ENCODE measurements at places on chromosomes 3 and 15.

GRCh38 chr3:10279384-10280176 is 13.2 kb downstream of the GHRL start:
- DNase-seq: no peak

DNA sequence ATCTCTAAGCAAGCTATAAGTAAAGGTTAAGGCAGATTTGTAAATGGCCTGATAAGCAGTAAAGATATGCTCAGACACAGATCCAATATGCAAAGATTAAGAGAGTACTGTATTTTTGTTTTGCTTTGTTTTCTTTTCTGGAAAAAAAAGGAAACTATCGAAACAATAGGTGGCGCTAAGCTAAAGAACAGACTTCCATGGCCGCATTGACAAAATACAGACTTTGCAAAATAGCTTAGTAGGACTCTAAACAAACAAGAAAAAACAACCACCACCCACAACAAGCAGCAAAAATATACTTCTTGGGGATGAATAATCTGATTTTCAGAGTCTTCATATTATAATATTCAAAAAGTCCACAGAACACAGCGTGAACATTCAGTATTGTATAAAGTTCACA is 758.4 kb upstream of the ROBO1 start:
- no peak for DNase-seq

DNA sequence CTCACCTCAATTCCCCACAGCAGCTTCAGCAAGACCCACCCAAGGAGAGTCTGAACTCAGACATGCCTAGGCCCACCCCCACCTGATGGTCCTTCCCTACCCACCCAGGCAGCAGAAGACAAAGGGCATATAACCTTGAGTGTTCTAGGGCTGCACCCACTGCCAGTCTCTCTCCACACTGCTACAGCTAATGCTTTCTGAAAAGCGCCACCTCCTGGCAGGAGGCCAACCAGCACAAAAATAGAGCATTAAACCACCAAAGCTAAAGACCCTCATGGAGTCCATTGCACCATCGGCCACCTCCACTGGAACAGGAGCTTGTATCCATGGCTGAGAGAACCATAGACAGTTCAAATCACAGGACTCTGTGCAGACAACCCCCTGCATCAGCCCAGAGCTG is 11.3 kb upstream of the RPL39L start:
- no peak for DNase-seq

- no peak for DNase-seq
Observed at GRCh38 chr3:57935539-57935938, 72.7 kb upstream of the FLNB start.

DNA sequence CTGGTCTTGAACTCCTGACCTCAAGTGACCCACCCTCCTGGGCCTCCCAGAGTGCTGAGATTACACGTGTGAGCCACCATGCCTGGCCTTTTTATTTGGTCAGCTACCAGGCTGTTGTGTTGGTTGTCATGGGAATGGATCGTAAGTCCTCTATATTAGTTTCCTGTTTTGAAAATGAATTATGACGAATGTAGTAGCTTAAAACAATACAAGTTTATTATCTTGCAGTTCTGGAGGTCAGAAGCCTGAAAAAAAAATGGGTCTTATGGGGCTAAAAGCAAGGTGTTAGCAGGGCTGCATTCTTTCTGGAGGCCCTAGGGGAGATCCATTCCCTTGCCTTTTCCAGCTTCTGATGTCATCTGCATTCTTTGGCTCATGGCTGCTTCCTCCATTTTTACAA is 25.1 kb upstream of the HERC1 start:
- no peak for DNase-seq

- no peak for DNase-seq
Observed at GRCh38 chr3:195087328-195087727, 183.6 kb downstream of the XXYLT1 start.

DNA sequence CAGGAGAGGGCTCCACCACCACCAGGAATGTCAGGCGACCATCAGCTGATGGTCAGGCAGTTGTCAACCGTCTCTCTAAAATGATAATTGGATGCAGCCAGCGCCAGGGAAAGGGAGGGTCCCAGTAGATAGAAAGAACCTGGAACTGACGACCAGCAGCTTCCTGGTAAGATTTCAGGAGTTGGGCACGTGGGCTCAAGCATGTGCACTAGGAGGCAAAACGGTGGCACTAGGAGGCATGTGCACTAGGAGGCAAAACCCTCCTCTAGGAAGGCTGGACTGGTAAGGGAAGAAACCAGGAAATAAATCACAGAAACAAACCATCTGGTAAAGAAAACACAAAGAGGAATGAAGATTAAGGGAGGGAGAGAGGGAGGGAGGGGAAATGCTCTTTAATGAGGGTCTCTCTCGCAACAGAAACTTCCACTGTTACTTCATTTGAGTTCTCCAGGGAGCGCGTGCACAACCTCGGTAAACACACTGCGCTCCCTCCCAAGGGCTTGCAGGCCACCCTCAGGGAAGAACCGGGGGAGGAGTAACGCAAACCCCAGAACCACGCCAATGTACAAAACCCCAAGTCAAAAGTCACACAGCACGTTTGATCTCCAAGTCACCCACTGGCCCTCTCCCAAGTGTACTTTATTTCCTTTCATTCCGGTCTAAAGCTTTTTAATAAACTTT is 116.7 kb downstream of the XXYLT1 start:
- DNase-seq: no peak

GRCh38 chr3:196989721-196990262 is 21.2 kb upstream of the PIGZ start:
- DNase-seq: no peak
